Tibial artery (tissue), 4 donors: ENCODE measurements at places on chromosomes 13 and 19.

DNA sequence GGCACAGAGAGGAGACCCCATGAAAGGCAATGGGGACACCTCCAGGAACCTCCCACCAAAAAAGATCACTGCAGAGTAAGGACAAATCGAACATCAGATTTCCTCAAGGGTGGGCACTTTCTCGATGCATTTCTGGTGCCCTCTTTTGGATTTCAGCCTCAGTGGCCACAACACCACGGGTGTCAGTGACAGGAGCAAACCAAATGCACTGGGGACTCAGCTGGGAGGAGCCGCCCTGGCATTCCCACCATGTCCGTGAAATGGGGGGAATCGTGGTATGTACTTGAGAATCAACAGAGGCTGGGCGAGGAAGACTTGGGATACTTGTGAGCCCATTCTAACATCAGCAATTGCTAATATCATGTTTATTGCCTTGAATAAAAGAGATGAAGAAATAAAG is 16.3 kb downstream of the FAM187B start:
- H3K4me1 ChIP-seq: peaks cover 17% of the 10 kb centered on the region
- no peaks in the 10 kb centered on the region for H3K36me3 ChIP-seq

- H3K4me1 ChIP-seq: no peaks in the 10 kb centered on the region
- no peaks in the 10 kb centered on the region for H3K36me3 ChIP-seq
- no peak overlapping the region for H3K27ac ChIP-seq
- no peak for DNase-seq
- H3K27me3 ChIP-seq: peaks cover 25% of the 10 kb centered on the region
Measured at GRCh38 chr19:46022061-46022430, 807 bp downstream of the PGLYRP1 start.

GRCh38 chr13:103883164-103883563 is 816.9 kb upstream of the SLC10A2 start:
- no peak overlapping the region for H3K27ac ChIP-seq
- no peaks in the 10 kb centered on the region for H3K4me1 ChIP-seq
- H3K27me3 ChIP-seq: no peaks in the 10 kb centered on the region
- H3K4me3 ChIP-seq: no peak overlapping the region
- H3K36me3 ChIP-seq: no peaks in the 10 kb centered on the region

DNA sequence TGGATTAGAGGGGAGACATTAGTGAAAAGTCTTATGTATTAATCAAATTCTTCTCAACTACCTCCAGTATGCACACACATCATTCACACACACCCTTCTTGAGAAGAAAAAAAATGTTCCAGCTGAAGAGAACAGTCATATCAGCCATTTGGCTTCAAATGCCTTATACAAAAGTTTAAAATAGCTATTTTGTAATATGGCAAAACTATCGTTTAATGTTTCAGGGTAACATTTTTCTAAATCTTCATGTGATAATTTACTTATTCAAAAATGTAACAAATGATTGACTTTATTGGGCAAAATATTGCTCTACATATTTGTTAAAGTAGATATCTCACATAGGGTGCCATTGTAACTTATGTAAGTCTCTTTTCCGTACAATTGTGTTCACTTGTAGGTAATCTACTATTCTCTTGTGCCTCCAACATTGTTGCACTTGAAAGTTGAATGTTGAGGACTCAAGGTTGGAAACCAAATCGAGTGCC is 13.6 kb downstream of the ZIC2 start:
- H3K27ac ChIP-seq: no peak overlapping the region
- peaks cover 92% of the 10 kb centered on the region for H3K27me3 ChIP-seq
- no peaks in the 10 kb centered on the region for H3K36me3 ChIP-seq
- no peak for DNase-seq
- no peak overlapping the region for H3K4me3 ChIP-seq
- peaks cover 11% of the 10 kb centered on the region for H3K4me1 ChIP-seq

- no peak overlapping the region for H3K27ac ChIP-seq
- H3K4me3 ChIP-seq: no peak overlapping the region
- DNase-seq: no peak
Measured at GRCh38 chr13:106274551-106275203, 260.8 kb downstream of the EFNB2 start.

GRCh38 chr13:82822935-82823334 is 1059.3 kb downstream of the SLITRK1 start:
- H3K4me3 ChIP-seq: no peak overlapping the region
- no peak for DNase-seq

DNA sequence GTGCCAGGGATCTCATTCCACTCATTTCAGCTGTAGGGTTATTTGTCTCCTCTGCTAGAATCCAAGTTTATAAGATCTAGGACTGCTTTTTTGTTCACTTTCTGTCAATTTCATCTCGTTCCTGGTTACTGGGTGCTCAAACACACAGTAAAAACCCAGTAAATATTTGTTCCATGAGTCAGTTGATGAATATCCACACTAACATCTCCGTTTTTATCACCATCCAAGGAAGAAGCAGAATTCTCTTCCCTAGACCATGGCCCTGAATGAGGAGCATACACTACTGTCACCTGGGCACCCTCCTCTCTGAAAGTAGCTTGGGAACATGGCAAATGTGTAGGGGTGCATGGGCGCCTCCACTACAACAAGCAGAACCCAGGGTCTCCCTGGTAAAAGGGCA is 390.8 kb downstream of the FOXO1 start:
- DNase-seq: no peak
- H3K36me3 ChIP-seq: no peaks in the 10 kb centered on the region
- H3K27me3 ChIP-seq: no peaks in the 10 kb centered on the region

DNA sequence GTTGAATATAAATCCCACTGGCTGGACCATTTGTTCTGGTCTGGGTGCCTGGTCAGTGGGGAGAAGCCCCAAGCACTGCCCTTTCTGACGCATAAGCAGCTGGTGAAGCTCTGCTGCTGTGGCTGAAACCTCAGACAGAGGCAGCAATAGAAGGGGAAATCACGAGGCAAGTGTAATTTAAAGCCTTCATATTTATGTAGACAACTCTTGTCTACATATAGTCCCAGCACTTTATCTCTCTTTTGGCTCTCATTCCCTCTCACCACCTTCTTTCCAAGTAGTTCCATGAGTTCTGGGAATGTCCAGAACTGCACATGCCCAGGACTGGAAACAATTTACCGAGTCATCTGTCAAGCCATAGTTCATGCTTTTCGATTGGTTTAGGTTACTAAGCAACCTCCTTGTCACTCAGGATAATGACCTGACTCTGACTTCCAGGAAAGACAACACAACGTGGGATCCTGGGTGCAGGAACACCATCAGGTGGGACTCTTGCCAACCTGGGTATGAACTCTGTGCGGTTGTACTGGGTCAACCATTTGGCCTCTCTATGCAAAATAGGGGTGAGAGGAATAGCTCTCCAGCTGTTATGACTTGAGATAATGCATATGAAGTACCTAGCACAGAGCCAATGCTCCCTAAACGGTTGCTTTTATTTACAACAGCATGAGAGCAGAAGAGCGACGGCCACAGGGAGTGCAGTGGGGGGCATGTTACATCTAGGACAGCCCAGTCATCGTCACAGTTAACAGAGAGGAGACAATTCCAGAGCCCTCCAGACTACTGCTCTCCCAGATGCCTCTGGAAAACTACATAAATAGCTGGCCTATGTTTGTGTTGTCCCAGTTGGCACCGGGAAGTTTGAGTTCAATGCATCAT is 321.9 kb downstream of the FOXO1 start:
- H3K27ac ChIP-seq: no peak overlapping the region
- DNase-seq: no peak
- no peak overlapping the region for H3K4me3 ChIP-seq
- H3K27me3 ChIP-seq: no peaks in the 10 kb centered on the region
- no peaks in the 10 kb centered on the region for H3K36me3 ChIP-seq

- no peaks in the 10 kb centered on the region for H3K4me1 ChIP-seq
- no peak overlapping the region for H3K4me3 ChIP-seq
- no peak overlapping the region for H3K27ac ChIP-seq
- H3K27me3 ChIP-seq: peaks cover 95% of the 10 kb centered on the region
- DNase-seq: no peak
Measured at GRCh38 chr19:1287354-1288225, 1.9 kb downstream of the EFNA2 start.

GRCh38 chr13:91714855-91715254 is 316.4 kb downstream of the GPC5 start:
- no peaks in the 10 kb centered on the region for H3K4me1 ChIP-seq
- no peak for DNase-seq
- no peak overlapping the region for H3K27ac ChIP-seq
- no peak overlapping the region for H3K4me3 ChIP-seq
- H3K36me3 ChIP-seq: no peaks in the 10 kb centered on the region

GRCh38 chr19:49861541-49862378 is 5.6 kb downstream of the PNKP start:
- H3K4me1 ChIP-seq: peaks cover 22% of the 10 kb centered on the region
- peak overlapping the region; percentile 41 for H3K27ac ChIP-seq
- H3K4me3 ChIP-seq: no peak overlapping the region
- no peak for DNase-seq

GRCh38 chr13:113506025-113506685 is 15.6 kb upstream of the DCUN1D2 start:
- peaks cover 88% of the 10 kb centered on the region for H3K36me3 ChIP-seq
- H3K4me1 ChIP-seq: no peaks in the 10 kb centered on the region
- H3K27ac ChIP-seq: no peak overlapping the region
- H3K27me3 ChIP-seq: no peaks in the 10 kb centered on the region

DNA sequence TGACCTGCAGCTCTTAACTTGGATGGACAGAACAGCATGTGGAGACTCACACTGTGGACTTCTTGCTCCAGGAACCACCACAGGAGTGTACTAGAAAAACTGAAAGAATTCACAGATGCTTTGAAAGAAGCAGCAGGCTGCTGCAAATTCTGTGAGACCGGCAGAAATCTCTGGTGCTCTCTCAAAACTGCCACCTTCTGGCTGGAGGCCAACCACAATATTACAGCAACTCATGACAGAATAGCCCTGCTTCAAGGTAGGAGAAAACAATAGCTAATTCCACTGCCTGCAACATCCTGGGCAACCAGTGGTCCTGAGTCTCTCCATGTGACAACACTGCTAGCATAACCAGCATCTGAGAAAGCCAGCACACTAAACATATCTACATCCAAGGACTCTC is 26.9 kb downstream of the CDK8 start:
- DNase-seq: no peak
- no peak overlapping the region for H3K27ac ChIP-seq
- H3K27me3 ChIP-seq: no peaks in the 10 kb centered on the region
- H3K36me3 ChIP-seq: peaks cover 5% of the 10 kb centered on the region
- no peak overlapping the region for H3K4me3 ChIP-seq

DNA sequence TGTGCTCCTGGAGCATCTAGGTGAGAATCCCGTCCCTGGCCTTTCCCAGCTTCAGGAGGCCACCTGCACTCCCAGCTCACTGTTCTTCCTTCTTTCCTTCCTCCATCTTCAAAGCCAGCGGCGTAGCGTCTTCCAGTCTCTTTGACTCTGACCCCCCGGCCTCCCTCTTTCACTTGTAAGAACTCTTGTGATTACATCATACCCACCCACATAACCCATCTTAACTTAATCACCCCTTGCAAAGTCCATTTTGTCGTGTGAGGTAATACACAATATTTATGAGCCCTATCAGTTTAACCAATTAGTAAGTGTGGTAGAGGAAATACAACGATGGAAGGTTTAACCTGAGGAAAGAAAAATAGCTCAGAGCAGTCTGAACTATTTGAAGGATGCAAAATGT is 4.6 kb upstream of the CDC16 start:
- H3K36me3 ChIP-seq: no peaks in the 10 kb centered on the region
- no peak for DNase-seq
- H3K27ac ChIP-seq: no peak overlapping the region
- no peaks in the 10 kb centered on the region for H3K27me3 ChIP-seq

DNA sequence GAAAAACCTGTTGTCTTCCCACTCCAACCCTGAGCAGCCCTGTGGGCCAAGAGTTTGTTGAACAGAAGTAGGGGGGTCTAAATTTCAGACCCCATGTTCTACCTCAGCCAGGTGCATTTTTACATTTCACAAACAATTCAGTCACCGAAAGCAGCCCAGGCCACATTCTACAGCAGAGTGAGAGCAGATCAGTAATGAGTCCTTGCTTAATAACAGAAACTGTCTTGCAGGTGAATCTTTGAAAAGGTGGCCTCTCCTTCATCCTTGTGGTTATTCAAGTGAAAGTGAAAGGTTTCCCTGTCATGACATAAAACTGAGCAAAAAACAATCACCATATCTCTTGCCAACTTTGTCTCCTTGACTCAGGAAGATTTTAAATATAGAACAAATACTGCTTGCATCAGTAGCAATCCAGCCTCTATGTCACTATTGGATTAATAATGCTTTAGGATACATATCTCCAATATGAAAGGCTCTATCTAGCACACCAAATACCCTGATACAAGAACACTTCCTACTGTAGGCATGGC is 670.2 kb downstream of the DIAPH3 start:
- H3K4me3 ChIP-seq: no peak overlapping the region
- H3K4me1 ChIP-seq: peaks cover 16% of the 10 kb centered on the region
- H3K36me3 ChIP-seq: no peaks in the 10 kb centered on the region
- no peak overlapping the region for H3K27ac ChIP-seq
- no peak for DNase-seq

DNA sequence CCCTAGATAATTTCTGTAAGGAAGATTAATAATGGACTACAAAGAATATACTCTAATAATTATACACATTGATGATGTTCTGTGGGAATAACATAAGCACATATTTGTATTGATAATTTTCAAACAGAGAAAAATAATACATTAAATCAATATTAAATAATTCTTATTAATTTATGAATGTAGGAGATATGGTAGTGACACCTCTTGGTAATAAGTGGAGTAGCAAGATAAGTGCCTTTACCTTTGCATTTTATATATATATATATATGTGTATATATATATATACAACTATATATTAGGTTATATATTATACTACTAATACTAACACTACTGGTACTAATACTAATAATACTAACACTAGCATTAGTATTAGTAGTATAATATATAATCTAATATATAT is 905.8 kb downstream of the SLITRK1 start:
- H3K4me1 ChIP-seq: no peaks in the 10 kb centered on the region
- H3K27me3 ChIP-seq: no peaks in the 10 kb centered on the region
- H3K27ac ChIP-seq: no peak overlapping the region
- H3K36me3 ChIP-seq: no peaks in the 10 kb centered on the region
- H3K4me3 ChIP-seq: no peak overlapping the region
- no peak for DNase-seq

DNA sequence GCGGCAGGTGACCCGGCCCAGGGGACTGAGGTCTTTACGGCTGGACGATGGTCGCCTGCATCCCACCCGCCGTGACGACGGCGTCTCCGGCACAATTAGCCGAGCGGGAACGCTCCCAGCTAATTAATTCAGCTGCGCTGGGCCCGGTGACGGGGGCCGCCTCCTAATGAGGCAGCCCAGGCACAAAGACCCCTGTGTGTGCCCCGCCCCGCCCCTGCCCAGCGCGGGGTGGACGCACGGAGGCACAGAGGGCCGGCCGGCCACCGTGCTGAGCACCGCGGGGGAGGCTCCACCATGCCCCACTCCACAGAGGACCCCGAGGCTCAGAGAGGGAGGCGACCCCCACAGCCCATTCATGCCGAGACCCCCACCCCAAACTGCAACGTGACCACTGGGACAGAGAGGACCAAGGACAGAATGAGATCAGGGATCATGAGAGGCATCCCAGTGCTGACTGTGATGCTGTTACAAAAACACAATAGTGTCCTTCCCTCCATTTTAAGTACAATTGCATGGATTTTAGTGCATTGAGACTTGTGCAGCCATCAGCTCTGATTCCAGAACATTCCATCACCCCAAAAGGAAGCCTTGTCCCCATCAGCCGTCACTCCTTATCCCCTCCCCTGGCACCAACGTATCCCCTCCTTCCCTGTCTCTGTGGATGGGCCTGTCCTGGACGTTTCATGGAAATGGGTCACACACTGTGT is 17.0 kb downstream of the EFNA2 start:
- H3K27ac ChIP-seq: no peak overlapping the region
- no peaks in the 10 kb centered on the region for H3K36me3 ChIP-seq
- DNase-seq: no peak
- H3K4me1 ChIP-seq: no peaks in the 10 kb centered on the region
